Neural crest cell (in vitro differentiated cells): ENCODE measurements at places on chromosomes 16 and 17. TPM values are rescaled to one million over a fixed set of nuclear protein-coding genes. Genes with fewer than 3 reads are reported as not detected.
A peak's percentile ranks its signal among the peaks of the same experiment; 100 is the strongest.

GRCh38 chr16:60648290-60648689 is 1387.9 kb downstream of the CDH8 start:
- no peaks in the 10 kb centered on the region for H3K4me1 ChIP-seq
- no peak overlapping the region for H3K27ac ChIP-seq
- H3K4me3 ChIP-seq: no peak overlapping the region
- DNase-seq: no peak
- H3K36me3 ChIP-seq: no peaks in the 10 kb centered on the region
- no peaks in the 10 kb centered on the region for H3K27me3 ChIP-seq

- peaks cover 24% of the 10 kb centered on the region for H3K4me1 ChIP-seq
- no peak overlapping the region for H3K27ac ChIP-seq
These were observed 2.2 kb upstream of the AURKB start for GRCh38 chr17:8212312-8213180.

GRCh38 chr17:44907729-44908470 is 7.4 kb downstream of the GFAP start:
- H3K27ac ChIP-seq: no peak overlapping the region
- no peak for DNase-seq
- H3K4me3 ChIP-seq: no peak overlapping the region
- peaks cover 22% of the 10 kb centered on the region for H3K4me1 ChIP-seq

GRCh38 chr17:59330053-59330942 is 1.2 kb upstream of the YPEL2 start:
- H3K27ac ChIP-seq: no peak overlapping the region
- no peaks in the 10 kb centered on the region for H3K36me3 ChIP-seq
- peak overlapping the region; percentile 79 for H3K4me3 ChIP-seq
- peaks cover 39% of the 10 kb centered on the region for H3K4me1 ChIP-seq
- peaks cover 26% of the 10 kb centered on the region for H3K27me3 ChIP-seq
- no peak for DNase-seq

Gene TP53TG3C
- total RNA-seq: not detected in 2 replicates

Gene CASKIN2
- 42.3 and 44.5 TPM in 2 replicates for total RNA-seq

Gene KRT24
- not detected in 2 replicates for total RNA-seq
